ENCODE measurements at places on chromosomes 12 and 14. TPM values are rescaled to one million over a fixed set of nuclear protein-coding genes. Genes with fewer than 3 reads are reported as not detected.

The BEGAIN gene
- 0.56 TPM for total RNA-seq

GRCh38 chr12:68837215-68837614 lies 29.2 kb downstream of the MDM2 start:
- H3K4me3 ChIP-seq = no peak overlapping the region
- no peaks in the 10 kb centered on the region for H3K36me3 ChIP-seq
- H3K4me1 ChIP-seq = no peaks in the 10 kb centered on the region
- H3K27me3 ChIP-seq = no peaks in the 10 kb centered on the region
- H3K27ac ChIP-seq = no peak overlapping the region
- DNase-seq = no peak

- no peaks in the 10 kb centered on the region for H3K36me3 ChIP-seq
- peaks cover 59% of the 10 kb centered on the region for H3K27me3 ChIP-seq
- peaks cover 15% of the 10 kb centered on the region for H3K4me1 ChIP-seq
- no peak overlapping the region for H3K27ac ChIP-seq
- peak overlapping the region; percentile 16 for H3K4me3 ChIP-seq
- peak; percentile 22 for DNase-seq
Measured at GRCh38 chr12:63149909-63150712, 890 bp downstream of the AVPR1A start.

The CD69 gene
- 0.07 TPM for total RNA-seq

- H3K36me3 ChIP-seq = no peaks in the 10 kb centered on the region
- H3K4me3 ChIP-seq = no peak overlapping the region
- DNase-seq = peak; percentile 25
- H3K4me1 ChIP-seq = no peaks in the 10 kb centered on the region
- no peaks in the 10 kb centered on the region for H3K27me3 ChIP-seq
- H3K27ac ChIP-seq = no peak overlapping the region
Measured at GRCh38 chr14:50383618-50384225, 13.0 kb downstream of the CDKL1 start.

GRCh38 chr12:61687407-61687806 lies 572.8 kb upstream of the USP15 start:
- H3K4me1 ChIP-seq = no peaks in the 10 kb centered on the region
- DNase-seq = no peak
- no peaks in the 10 kb centered on the region for H3K36me3 ChIP-seq
- H3K27me3 ChIP-seq = no peaks in the 10 kb centered on the region

GRCh38 chr12:79156846-79157463 lies 292.4 kb downstream of the SYT1 start:
- DNase-seq = no peak
- no peaks in the 10 kb centered on the region for H3K36me3 ChIP-seq
- H3K4me1 ChIP-seq = peaks cover 10% of the 10 kb centered on the region
- H3K27me3 ChIP-seq = no peaks in the 10 kb centered on the region
- no peak overlapping the region for H3K4me3 ChIP-seq

DNA sequence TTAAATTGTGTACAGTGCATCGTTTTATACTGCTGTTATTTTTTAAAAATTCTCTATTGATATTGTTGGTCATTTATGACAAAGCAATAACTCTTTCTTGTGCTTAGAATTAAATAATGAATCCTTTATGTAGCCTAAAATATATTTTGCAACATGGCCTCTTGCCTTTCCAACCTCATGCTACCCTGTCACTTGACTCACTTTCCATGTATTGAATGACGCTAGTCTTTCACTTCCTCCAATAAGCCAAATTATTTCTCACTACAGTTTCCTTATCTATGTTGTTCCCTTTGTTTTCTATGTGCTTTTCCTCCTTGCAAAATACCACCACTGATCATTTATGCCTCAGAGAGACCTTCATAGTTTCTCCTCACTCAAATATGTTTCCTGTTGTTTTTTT lies 16.3 kb upstream of the EPYC start:
- H3K4me1 ChIP-seq = no peaks in the 10 kb centered on the region
- H3K4me3 ChIP-seq = no peak overlapping the region
- DNase-seq = no peak
- no peak overlapping the region for H3K27ac ChIP-seq

DNA sequence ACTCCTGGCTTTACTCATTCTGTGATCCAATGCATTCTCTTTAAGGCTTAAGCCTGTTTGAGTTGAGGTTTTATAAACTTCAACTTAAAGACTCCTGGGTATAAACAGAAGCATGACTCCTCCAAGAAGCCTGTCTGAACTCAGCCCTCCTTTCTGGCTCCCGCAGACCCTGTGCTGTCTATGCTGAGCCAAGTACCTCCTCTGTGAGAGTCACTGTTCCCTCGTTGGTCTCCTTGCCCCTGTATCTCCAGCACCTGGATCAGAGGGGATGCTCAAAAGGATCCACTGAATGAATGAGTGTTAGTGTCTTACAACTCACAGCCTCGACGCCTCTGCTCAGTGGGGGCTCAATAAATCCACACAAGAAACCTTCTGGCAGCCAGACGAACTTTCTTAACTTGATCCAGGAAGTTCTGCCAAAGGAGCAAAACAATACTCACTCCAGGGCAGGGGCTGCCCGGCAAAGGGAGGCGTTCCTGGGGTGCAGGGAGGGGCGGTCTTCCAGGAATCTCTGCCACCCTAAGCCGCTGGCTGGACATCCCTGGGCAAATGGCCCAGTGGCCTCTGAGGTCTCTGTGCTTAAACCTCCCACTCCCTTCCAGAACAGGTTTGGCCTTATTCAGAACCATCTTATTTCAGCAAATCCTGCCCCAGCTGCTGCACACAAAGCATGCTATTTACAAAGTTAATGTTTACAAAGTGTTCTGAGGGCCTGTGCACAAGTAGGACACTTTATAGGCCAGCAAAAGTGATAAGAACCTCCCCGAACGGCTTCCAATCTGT lies 32.9 kb downstream of the MAP1LC3B2 start:
- H3K27me3 ChIP-seq = no peaks in the 10 kb centered on the region
- DNase-seq = peak; percentile 33
- H3K4me1 ChIP-seq = peaks cover 12% of the 10 kb centered on the region
- H3K27ac ChIP-seq = peak overlapping the region; percentile 32

DNA sequence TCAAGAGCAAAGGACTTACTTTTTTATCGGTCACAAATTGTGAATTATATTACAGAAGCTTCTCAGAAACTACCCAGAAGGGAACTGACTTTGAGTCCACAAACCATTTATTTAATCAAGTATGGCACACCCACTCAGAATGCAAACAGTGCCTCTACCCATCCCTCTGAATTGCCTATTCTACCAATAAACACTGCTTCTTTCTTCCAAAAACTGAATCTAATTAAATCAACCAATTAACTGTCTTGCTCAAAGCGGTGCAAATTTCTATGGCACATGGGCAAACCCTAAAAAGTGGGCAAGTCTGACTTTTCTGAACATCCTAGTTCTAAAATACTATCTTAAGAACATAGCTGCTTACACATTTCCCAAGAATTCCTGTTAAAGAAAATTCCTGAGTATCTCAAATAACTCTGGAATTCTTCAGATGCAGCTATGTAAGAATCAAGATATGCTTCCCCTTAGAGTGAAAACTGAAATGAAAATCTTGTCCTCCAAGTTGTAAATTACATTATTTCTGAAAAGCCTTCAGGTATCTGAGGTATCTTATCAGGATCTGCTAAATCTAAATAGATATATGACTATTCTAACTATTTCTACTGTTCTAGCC lies 4.3 kb downstream of the SPTLC2 start:
- no peaks in the 10 kb centered on the region for H3K27me3 ChIP-seq
- H3K36me3 ChIP-seq = no peaks in the 10 kb centered on the region
- H3K27ac ChIP-seq = no peak overlapping the region
- no peak for DNase-seq
- no peak overlapping the region for H3K4me3 ChIP-seq

- H3K4me1 ChIP-seq = no peaks in the 10 kb centered on the region
- H3K27me3 ChIP-seq = no peaks in the 10 kb centered on the region
- no peak for DNase-seq
- H3K36me3 ChIP-seq = no peaks in the 10 kb centered on the region
Measured at GRCh38 chr14:96434040-96434439, 42.1 kb downstream of the AK7 start.

- H3K36me3 ChIP-seq = no peaks in the 10 kb centered on the region
- no peak for DNase-seq
Measured at GRCh38 chr12:3405821-3406220, 85.2 kb upstream of the PRMT8 start.

The RHEBL1 gene
- not detected for total RNA-seq

DNA sequence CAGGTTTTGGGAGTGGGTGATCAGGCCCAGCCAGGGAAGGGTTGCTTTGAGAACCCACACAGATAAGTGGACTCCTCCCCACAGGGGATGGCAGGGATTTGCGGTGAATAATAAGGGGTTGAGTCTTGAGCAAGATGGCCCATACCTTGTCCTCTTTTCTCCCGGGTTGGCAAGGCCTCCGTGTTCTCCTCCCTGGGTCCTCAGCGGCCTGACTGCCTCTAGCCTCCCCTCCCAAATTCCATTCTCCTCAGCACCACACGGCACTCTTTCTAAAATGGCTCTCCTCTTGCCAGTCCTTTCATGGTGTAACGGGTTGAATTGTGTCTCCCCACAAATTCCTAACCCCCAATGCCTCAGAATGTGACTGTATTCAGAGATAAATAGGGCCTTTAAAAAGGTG lies 70.0 kb downstream of the CHST11 start:
- no peak overlapping the region for H3K27ac ChIP-seq
- H3K27me3 ChIP-seq = no peaks in the 10 kb centered on the region
- H3K4me3 ChIP-seq = no peak overlapping the region
- DNase-seq = no peak
- peaks cover 5% of the 10 kb centered on the region for H3K4me1 ChIP-seq

DNA sequence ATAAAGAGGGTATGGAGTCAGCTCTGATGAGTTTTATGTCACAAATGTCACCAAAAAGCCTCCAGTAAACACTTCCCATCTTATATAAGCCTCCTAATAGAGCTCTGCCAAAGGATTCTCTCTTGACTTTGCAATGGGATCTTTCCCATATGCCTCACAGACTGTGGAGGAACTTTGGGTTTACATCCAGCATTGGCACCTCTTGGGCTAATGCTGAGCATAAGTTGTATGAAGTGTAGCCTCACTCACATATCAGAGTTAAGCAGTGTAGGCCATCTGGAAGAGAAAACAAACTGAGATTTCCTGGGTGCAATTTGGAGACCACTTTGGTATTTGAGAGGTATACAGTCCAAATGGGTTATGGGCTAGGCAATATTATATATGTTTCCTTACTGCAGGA lies 24.9 kb downstream of the EGLN3 start:
- H3K27me3 ChIP-seq = no peaks in the 10 kb centered on the region
- H3K4me1 ChIP-seq = peaks cover 8% of the 10 kb centered on the region
- no peaks in the 10 kb centered on the region for H3K36me3 ChIP-seq
- no peak for DNase-seq

DNA sequence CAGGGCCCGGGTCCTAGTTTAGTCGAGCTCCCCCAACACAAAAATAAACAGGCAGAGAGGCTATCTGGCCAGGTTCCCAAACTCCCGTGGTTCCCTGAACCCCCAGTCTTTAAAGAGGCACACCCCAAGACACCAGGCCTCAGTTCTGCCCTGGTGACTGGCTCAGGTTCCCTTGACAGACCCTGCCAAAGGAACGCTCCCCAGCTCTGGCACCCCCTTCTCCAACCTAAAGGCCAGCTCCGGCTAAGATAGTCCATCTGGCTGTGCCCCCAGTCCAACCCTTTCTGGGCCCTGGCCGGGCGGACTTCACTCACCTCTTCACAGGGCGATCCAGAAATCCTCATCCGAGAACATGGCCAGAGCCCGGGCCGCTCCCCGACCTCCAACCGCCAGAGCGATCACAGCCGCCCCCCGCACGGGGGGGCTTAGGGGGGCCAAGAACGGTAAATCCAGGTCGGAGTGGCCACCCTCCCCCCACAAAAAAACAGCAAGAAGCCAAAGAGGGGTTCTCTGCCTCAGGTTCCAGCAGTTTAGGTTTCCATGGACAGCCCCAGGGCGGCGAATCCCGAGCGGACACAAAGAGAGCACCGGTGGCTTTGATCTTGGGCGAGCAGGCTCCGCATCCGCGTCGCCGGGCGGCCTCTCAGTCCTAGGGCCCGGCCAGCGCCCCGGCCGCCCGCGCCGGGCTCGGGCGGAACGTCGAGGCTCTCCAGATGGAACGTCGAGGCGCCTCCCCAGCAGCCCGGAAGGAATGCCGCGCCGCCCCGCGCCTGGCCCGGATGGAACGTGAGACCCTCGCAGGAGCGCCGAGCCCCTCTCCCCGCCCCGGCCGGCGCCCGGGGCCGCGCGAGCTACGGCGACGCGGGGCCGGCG lies 1.1 kb downstream of the KMT2D start:
- no peaks in the 10 kb centered on the region for H3K27me3 ChIP-seq
- H3K4me1 ChIP-seq = peaks cover 34% of the 10 kb centered on the region

DNA sequence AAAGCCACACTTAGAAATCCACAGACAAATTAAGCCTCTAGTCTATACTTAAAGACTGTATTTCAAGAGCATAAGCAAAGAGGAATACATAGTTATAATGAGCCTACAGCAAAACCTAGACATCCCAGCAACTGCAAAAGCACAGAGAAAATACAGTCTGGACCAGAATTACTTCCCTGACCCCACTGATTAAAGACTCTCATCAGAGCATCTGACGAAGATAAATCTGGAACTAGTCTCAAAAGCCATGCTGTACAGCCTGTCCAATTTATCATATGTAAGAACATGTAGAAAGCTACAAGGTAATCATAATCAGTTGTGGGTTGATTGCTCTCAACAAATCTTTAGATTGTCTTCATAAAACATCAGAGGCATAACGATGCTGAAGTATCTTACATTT lies 285.1 kb upstream of the CAND1 start:
- no peaks in the 10 kb centered on the region for H3K4me1 ChIP-seq
- H3K27ac ChIP-seq = no peak overlapping the region
- no peaks in the 10 kb centered on the region for H3K27me3 ChIP-seq
- no peak overlapping the region for H3K4me3 ChIP-seq
- DNase-seq = no peak

GRCh38 chr12:97061171-97061570 lies 154.1 kb downstream of the NEDD1 start:
- no peak overlapping the region for H3K4me3 ChIP-seq
- no peak overlapping the region for H3K27ac ChIP-seq
- H3K36me3 ChIP-seq = no peaks in the 10 kb centered on the region
- no peaks in the 10 kb centered on the region for H3K27me3 ChIP-seq
- no peak for DNase-seq

DNA sequence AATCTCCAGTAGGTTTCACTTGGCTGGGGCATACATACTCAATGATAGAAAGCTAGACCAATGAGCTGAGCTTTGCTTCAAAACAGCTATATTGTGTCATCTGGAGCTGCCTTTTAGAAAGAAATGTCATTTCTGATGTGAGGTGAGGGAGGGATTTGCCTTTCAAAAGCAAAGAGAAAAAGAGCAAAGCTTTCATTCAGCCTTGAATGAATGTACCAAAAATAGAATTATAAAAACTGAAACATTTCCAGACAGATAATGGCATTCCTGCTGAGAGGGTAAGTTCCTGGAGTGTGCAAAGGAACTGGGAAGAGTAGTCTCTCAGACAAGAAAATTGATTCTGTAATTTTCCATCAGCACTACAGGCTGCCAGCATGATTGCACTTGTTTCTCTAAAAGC lies 710.0 kb downstream of the LRFN5 start:
- no peak overlapping the region for H3K4me3 ChIP-seq
- H3K27ac ChIP-seq = no peak overlapping the region
- H3K4me1 ChIP-seq = no peaks in the 10 kb centered on the region
- no peaks in the 10 kb centered on the region for H3K36me3 ChIP-seq
- no peak for DNase-seq

- H3K4me3 ChIP-seq = no peak overlapping the region
- H3K27me3 ChIP-seq = peaks cover 78% of the 10 kb centered on the region
Measured at GRCh38 chr12:129902371-129903091, 1.3 kb downstream of the TMEM132D start.

GRCh38 chr14:68535404-68536017 lies 257.4 kb downstream of the ZFP36L1 start:
- no peak overlapping the region for H3K4me3 ChIP-seq
- no peaks in the 10 kb centered on the region for H3K36me3 ChIP-seq
- no peaks in the 10 kb centered on the region for H3K27me3 ChIP-seq
- no peak overlapping the region for H3K27ac ChIP-seq
- H3K4me1 ChIP-seq = peaks cover 8% of the 10 kb centered on the region
